ENCODE measurements at places on chromosomes 2 and 18.

- DNase-seq: no peak
These were observed 278.8 kb upstream of the SESTD1 start for GRCh38 chr2:179543361-179543901.

DNA sequence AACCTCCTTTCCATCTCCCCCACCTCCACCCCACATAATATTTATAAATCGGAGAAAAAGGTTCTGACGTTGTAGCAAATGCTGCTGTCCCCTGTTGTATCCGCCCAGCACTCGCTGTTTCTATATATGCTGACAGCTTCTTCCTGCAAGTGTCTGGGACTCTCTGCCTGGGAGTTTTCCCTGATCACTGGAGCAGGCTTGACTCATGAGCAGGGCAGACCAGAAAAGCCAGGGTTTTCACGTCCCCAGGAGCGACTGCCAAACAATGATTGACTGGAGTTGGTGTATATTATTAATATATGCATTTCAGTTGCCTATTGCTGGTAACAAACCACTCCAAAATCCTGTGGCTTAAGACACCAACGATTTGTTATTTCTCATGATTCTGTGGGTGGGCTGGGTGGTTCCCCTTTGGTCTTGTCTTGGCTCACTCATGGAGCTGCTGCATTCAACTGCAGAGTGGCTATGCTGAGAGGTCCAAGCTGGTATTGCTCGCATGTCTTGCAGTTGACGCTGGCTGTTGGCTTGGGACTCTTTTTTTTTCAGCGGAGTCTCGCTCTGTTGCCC lies 21.2 kb upstream of the ASXL2 start:
- DNase-seq: no peak

DNA sequence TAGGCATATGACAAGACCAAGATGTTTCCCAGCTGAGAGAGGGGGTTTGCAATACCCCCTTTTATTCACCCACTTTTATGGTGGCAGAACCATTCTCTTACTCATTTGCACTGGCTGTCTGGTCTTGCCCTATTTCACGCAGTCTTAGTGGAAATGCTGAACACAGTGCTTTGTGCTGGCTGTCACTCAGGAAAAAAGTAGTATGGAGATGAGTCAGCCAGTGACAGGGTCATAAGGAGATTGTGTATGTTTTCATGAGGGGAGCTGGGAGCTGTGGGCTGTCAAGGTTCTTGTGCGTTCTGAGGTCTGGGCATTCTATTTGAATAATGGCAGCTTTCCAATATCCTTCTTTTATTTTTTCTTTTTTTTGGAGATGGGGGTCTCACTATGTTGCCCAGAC lies 10.9 kb upstream of the CNRIP1 start:
- DNase-seq: no peak

- no peak for DNase-seq
These were observed 286.9 kb downstream of the INSIG2 start for GRCh38 chr2:118374974-118375755.

DNA sequence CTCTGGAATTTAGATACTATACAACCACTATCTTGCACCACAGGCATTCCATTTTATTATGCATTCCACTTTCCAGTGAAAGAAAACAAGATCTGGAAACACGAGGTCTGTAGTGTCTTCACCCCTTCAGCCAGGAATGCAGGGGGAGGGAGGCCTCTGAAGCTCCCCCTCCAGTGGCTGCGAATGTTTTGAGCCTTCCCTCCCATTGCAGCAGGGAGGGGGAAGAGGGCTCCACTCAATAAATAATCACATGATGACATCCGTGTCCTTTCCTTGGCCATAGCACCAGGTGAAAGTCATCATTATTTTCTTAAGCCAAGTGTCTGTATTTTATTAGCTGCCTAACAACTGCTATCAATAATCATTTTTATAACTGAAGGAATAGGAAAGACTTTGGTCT lies 38.6 kb downstream of the ALPK2 start:
- no peak for DNase-seq

- no peak for DNase-seq
These were observed 64.7 kb upstream of the SLC8A1 start for GRCh38 chr2:40516604-40517003.

DNA sequence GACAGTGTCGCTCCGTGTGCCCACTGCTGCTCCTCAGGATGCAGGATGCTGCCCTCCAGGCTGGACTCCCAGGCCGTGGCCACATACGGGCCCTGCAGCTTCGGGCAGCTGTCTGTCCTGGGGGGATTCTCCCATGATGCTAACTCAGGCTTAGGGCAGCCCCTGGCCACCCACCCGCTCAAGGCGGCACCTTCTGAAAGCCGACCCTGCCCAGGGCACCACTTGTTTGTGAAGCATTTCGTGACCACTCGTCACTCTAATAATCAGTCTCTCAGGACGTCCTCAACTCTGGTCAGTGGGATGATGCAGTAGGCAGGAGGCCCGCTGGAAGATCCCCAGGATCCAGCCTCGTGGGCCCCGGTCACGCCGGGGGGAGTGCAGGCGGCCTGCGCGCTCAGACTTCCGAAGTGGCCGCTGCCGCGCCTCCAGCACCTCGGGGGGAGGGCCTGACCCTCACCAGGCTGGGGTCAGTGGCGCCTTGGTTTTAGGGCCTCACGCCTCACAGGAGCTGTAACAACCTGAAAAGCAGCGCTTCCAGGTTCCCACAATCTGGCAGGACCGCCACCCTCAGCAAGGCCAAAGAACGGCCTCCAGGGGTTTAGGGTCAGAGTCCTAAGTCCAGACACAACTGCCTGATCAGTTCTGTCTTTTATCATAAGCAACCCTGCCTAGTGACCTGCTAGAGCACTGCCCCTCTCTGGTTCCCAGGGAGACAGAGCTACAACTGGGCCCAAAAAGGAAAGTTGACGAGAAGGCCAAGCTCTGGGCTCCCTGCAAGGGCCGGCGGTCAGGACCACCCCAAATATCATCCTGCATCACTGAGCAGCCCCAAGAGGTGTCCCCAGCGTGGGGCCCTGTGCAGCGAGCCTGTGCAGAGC lies 53.0 kb downstream of the EIPR1 start:
- no peak for DNase-seq

GRCh38 chr2:206422493-206422892 lies 20.8 kb upstream of the ADAM23 start:
- no peak for DNase-seq

DNA sequence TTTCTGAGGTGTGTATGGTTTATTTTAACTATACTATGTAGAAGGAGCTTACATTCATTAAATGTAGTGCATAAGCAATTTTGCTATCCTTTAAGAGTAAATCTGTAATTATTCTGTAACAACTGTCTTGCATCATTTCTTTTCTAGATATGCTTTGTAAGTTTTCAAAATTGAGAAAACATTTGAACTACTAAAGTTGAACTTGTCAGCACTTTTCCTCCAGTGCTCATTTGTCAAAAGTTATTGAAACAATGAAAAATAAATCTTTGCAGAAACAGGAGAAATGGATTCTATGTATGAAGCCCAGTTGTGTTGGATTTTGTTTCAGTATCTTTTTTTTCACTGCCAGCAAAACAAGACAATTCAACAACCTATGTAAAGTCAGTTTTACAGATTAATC lies 14.5 kb upstream of the ZNF385B start:
- no peak for DNase-seq

DNA sequence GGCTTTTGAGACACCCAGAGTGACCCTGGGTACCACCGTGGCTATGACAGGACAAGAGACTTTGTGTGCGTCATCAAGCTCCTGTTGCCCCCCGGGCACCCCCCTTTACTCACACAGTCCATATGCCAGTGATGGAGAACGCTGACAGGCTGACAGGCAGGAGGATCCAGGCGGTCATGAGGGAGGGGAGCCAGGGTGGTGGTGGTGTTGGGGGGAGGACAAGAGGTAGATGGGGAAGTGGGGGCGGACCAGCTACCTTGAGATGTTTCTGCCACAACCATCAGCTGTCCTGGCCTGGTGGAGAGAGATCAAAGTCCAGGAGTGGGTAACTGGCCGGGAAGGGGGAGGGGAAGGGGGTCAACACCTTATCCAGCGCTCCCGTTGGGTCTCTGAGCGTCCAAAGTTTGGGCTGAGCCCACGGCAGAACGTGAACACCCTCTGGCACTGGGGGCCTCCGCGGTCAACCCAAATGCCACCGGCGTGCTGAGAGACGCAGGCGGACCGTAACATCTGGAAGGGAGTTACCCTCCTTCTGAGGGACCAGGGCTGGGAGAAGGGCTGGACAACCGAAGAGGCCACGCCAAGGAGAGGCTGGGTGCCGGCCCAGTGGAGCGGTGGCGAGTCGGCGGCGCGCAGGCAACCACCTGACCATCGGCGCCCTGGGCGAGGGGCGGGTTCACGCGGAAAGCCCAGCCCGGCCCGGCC lies 575 bp downstream of the TMEM150A start:
- DNase-seq: no peak

GRCh38 chr2:4976407-4976806 lies 715.8 kb upstream of the SOX11 start:
- DNase-seq: no peak

GRCh38 chr18:12656938-12657683 lies 796 bp downstream of the SPIRE1 start:
- peak; percentile 54 for DNase-seq

DNA sequence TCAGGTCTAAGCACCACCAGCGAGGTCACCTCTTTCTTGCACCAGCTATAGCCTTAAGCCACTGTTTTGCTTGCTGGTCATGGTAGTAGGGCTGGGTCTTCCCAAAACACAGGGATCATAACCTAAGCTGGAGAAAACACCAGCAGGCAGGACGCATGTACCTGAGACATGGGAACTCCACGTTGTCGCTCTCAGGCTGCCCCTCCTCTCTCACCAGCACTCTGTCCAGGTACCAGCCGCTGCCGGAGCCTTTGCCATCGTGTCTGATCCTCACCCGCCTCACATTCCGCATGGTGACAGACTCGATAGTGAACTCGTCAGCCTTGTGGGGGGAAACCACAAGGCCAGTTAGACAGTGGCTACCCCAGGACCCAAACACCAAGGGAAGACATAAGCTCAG lies 79.5 kb downstream of the LOXHD1 start:
- no peak for DNase-seq

DNA sequence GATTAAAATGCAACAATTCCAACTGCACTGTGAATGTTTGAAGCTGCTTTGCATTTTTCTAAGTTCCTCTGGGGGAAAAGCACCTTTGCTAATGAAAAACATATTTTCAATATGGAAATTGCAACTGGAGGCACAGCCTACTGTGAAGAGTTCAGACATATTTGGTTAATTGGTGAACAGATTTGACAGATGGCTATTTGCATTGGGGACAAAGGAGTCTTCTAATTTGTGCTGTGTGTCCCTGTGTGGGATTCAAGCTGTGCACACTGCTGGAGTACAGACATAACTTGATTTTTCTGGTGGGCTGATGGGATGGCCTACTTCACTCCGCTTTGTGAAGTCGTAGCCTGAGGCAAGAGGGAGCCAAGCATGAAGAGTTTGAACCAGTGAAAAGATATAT lies 40.7 kb upstream of the ARHGAP25 start:
- DNase-seq: no peak

DNA sequence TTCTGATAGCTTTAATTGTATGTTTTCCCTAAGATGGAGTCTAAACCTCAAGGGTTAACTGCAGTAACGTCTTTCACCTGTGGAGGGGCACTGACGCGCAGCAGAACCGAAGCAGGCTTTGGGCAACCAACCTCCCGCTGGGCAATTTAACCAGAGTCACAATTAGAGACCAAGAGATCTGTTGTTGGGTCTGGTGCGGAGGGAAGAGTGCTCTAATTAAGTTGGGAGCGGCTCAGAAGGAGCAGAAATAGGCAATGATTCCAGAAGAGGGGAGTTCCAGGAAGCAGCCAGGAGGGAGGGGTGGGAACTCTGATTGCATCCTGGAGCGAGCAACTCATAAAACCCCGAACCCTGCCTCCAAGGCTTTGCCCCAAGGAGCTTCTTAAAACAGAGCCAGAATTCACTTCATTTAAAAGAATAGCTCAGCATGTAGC lies 245.8 kb downstream of the PAX3 start:
- DNase-seq: peak; percentile 31

GRCh38 chr2:66929632-66930338 lies 467.3 kb upstream of the ETAA1 start:
- DNase-seq: no peak

DNA sequence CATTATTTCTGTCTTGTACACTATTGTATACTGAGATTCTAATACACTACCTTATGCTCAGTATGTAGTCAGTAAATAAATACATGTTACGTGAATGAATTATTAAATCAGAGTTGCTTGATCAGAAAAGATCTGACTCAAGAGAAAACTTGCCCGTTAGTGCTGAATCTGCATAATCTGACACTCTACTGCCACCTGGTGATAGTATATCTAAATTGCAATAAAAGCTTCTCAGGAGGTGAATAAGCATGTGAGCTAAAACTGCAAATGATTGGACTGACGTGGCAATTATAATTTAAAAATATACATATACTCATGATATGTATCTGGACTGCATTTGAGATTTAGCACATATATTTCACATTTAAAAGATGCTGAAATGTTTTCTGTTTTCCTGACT lies 70.4 kb downstream of the KIAA1328 start:
- DNase-seq: no peak

- DNase-seq: no peak
These were observed 391.5 kb upstream of the VWC2L start for GRCh38 chr2:214019229-214019972.

GRCh38 chr2:183079139-183079775 lies 710 bp downstream of the DUSP19 start:
- DNase-seq: no peak

DNA sequence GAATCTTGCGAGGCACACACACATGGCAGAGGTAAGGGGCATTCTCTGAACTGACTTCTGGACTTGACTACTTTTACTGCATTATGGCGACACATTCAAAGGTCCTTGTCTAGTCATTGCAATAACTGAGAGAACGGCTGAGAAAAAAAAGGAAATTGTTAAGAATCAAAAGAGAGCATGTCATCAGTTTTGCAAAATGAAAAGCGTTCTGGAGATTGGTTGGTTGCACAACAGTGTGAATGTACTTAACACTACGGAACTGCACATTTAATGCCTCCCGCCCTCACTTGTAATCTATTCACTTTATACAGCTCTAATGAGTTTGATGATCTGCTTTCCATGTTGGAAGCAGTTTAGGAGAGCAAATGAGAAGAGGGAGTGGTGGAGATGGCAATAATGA lies 68.5 kb upstream of the NFU1 start:
- DNase-seq: no peak

GRCh38 chr2:223169830-223170605 lies 118.0 kb downstream of the KCNE4 start:
- DNase-seq: no peak

DNA sequence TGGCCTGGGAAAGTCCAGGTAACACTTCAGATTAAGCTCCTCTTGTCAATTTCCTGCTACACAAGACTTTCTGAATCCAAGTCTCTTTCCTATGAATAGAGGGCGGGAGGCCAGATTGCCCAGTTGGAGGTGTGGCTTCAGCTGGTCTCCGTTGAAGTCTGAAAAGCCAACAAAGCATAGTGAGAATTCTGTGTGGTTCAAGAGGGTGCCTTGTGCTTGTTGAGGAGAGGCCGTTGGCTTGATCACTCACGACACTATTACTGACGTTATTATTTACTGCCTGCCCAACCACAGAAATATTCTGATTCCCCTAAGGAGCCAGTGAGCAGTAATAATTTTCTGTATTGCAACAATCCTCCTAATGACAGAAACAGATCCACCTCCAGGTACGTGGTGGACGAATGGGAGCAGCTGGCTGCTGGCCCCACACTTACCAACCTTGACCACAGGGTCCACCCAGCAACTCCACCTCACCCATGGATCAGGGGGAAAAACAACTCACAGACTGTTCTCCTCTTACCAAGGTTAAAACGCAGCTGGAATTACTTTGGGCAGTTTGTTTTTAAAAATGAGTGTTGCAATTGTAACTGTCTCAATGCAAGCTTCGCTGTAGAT lies 21.9 kb downstream of the NRP2 start:
- no peak for DNase-seq
